ENCODE measurements at places on chromosomes 2 and 18.

DNA sequence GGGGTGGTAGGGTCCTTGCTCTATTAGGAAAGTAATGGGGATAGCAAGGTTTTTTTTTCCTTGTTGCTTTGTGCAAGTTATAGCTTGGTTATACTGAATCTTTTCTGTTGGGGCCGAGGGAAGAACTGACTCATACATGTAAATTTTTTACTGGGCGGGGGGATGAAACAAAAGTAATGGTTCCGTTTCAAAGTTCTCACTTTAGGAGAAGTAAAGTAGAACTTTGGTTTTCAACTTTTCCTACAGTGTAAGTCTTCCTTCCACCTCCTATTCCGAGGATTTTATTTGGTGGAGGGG is 1.1 kb downstream of the AFTPH start:
- no peak for DNase-seq

- DNase-seq: no peak
Measured at GRCh38 chr2:130371723-130372054, 15.8 kb downstream of the PTPN18 start.

DNA sequence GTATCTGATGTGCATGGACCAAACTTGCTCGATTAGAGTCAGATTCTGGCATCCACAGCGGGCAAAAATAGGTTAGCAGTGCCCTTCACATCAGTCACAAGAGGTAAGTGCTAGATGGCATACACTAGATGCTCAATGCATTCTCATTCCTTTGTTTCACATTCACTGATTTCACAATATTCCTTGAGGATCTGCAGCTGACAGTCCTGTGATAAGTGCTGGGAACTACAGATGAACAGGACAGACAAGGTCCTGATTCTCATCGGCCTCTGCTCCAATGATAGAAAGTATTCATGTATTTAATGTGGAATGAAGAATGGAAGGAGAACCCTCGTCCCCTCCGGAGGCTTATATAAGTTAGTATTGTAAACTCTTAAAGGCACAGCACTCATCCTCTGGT is 96.8 kb upstream of the SERPINE2 start:
- DNase-seq: no peak

GRCh38 chr2:23569761-23570365 is 184.9 kb downstream of the KLHL29 start:
- DNase-seq: no peak

DNA sequence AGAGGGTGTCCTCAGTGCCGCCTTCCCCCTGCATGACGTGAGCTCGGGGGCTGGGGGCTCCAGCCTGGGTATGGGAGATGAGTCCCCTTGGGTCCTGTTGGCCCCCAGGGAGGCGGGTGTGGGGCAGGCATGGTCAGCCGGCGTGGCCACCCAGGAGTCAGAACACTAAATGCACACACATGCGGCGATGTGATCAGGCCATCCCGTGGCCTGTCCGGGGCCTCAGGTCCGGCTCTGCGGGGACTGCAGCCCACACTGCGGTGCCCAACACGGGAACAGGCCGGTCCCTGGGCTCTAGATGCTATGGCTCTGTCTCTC is 13.8 kb downstream of the ANO7 start:
- no peak for DNase-seq

DNA sequence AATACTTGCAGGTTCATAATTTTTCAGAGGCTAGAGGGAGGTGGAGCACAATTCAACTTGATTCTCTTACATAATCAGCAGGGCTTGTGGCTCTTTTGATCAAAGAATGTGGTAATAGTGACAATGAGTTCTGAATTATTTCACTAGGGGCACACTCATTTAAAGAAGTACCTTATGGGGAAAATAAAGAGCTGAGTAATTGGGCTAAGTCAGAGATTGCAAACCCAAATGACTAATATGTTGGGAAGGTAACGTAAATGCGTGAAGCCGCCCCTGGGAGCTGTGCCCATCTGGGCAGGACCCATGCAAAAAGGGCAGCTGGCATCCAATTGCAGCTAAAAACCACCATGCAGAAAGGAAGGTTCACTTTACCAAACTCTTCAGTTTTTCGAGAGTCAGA is 35.3 kb downstream of the NCKAP5 start:
- DNase-seq: no peak

- DNase-seq: no peak
Measured at GRCh38 chr2:209790066-209790728, 18.6 kb downstream of the UNC80 start.

DNA sequence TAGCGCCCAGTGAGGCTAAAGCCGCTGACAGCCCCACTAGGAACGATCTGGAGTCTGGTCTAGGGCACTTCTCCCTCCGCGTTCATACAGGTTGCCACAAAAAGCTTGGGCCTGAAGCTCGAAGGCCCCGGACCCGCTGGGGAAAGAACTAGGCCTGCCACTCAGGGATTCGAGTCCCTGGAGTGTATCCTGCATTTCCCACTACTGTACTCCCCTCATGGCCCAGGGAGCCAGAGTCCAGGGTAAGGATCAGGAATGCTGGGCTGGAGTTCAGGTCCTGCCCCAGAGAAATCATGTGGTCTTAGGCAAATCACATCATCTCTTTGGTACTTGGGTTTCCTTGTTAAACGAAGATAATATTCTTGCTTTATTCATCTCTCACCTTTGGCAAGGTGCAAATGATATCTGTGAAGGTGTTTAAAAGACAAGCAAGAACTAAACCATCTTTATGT is 1.4 kb upstream of the ZFP36L2 start:
- DNase-seq: no peak

DNA sequence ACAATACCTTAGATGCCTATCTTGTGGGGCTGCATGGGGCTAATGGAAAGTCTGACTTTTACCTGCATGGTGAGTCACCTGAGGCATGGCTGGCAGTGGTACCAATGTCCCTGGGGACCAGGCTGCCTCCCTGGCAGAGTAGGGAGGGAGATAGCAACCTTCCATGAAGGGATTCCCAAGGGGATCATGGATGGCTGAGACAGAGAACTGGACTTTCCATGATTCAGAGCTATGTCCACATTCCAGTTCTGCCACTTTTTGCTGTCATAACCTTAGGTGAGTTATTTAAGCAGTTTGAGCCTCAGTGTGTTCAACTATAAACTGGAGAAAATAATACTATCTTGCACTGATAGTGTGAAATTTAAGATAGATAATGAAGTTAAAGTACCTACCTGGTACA is 178.6 kb downstream of the SETBP1 start:
- DNase-seq: no peak

GRCh38 chr18:9918016-9918680 is 4.3 kb downstream of the VAPA start:
- DNase-seq: no peak

- no peak for DNase-seq
Measured at GRCh38 chr2:144346229-144346628, 173.7 kb downstream of the ZEB2 start.

- DNase-seq: no peak
Measured at GRCh38 chr18:60163622-60164021, 209.0 kb downstream of the MC4R start.

DNA sequence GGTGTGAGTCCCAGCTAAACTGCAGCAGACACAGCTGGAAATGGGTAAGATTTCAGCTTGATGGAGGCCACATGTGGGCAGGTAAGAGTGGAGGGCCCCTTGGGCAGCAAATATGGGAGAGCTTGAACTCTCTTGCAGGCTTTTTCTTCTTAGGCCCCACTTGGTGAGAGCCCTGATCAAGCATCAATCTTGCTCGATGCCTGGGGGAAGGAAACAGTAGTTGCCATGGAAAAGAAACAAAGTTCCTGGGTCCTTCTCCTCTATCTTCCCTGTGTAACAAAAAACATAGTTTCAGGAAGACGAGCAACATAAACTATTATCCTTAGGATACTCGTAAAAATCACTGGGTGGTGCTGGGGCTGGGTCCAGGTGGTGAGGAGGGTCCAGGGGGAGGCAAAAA is 42.9 kb downstream of the KIAA1328 start:
- DNase-seq: no peak

- no peak for DNase-seq
Measured at GRCh38 chr18:74804677-74805076, 207.0 kb downstream of the ZNF407 start.

GRCh38 chr2:75406131-75406581 is 154.6 kb downstream of the EVA1A start:
- DNase-seq: no peak

GRCh38 chr18:56065086-56065485 is 477.1 kb upstream of the TCF4 start:
- DNase-seq: no peak

GRCh38 chr2:122210065-122210464 is 454.6 kb downstream of the TSN start:
- DNase-seq: no peak

DNA sequence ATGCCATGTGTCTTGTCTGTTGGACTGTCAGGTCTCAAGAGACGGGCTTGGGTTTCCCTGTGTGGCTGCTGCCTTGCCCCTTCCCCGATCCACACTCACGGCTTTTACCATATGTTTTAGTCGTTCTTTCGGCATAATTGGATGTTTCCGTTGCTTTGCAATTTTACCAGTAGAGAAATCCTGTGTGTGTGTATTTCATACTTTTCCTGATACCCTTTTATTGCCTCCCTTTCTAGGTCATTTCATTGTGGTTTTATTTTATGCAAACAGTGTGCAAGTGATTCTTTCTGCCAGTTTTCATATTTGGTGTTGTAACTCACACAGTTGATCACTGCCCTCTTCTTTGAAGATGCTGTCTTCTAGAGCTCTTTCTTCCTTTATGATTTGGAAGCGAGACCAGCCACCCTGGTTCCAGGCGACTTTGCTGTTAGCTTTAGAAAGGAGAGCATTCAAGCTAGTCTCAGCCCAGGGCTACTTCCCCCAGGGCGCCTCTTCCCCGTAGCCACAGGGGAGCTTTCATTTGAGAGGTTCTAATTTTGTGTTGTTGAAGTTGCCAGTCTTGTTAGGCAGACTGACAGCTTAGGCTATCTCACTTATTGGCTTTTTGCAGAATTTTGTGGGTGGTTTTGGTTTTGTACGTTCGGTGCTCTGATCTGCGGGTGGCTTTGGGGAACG is 17.0 kb downstream of the SH3BP4 start:
- DNase-seq: no peak

GRCh38 chr2:180115675-180116074 is 108.6 kb upstream of the CWC22 start:
- no peak for DNase-seq

DNA sequence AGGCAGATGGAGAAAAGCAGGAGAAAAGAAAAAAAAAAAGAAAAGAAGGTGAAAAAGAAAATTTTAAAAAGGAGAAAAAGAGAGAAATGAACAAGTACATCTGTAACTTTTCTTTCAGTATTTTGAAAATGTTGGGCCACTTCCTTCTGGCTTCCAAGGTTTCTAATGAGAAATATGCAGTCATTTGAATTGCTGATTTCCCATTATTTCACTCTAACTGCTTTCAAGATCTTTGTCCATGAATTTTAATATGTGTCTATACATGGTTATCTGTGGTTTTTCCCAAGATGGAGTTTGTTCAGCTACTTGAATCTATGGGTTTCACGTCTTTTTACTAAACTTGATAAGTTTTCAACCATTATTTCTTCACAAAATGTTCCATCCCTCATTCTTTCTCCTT is 14.3 kb upstream of the MPP4 start:
- no peak for DNase-seq

DNA sequence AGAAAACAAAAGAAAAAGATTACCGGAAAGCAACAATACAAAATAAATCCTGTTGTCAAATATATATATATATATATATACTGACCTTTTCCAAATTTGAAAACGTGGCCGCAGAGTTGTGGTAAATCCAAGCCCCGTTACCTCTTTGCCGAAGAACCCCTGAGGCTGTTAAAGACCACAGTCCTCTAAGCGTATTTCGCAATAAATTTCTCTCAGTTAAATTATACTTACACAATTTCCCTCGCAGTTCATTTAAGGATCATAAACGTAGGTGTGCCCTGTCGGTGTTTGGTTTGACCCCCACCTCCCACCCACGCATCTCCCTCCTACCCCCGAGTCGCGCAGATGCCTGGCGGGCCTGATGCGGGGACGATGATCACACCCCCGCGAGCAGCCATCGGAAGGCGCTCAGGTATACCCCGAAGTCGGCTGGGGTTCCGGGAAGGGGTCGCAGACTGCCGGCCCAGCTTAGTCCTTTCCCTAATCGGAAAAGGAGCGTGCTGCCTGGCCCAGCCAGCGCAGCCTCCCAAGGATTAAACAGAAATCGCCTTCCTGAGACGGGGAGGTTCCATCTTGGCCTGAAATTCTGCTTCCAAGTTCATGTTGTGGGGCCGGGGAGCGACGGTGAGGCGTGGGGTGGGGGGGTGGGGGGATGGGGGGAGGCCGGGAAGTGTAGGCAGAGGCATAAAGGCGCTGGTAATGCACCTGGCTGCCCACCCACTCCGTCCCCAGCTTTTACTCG is 2.9 kb upstream of the MEIS1 start:
- DNase-seq: no peak

GRCh38 chr2:181886192-181886591 is 5.3 kb upstream of the ITPRID2 start:
- no peak for DNase-seq

Measured in GM18507 (cell line).